Stimulated activated CD8-positive, alpha-beta memory T cell treated with anti-CD3 and anti-CD28 coated beads, Interleukin-4, amount 100 ng/mL, for 1 hour (primary cell): ENCODE measurements at places on chromosomes 2 and 18.

- no peak for DNase-seq
These were observed 48.3 kb downstream of the COL3A1 start for GRCh38 chr2:189022492-189022891.

- no peak for DNase-seq
These were observed 35.2 kb downstream of the AQP12A start for GRCh38 chr2:240726876-240727275.

DNA sequence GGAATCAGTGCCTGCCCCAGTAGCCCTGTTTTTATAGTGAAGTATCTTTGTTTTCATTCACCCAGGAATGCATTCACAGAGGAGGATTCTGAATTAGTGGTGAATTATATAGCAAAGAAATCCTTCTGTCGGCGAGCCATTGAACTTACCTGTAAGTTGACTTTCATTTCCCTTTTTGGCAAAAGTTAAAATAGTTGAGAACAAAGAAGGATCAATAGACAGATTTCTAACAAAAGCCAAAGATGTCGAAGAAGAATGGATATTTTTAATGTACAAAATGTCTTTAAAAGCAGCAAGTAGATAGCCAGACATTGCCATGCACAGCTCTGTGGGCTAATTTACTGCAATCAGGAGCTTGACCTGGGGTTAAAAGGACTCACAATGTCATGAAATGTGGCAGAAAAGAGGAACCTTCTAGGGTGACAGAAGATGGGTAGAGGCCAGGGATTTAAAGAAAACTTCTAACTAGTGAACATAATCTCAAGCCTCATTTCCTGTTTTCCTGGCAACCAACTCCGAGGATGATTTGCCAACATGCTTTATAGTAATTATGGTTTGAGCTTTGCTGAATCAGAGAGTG, 53.8 kb upstream of the TMEM87B start:
- no peak for DNase-seq

DNA sequence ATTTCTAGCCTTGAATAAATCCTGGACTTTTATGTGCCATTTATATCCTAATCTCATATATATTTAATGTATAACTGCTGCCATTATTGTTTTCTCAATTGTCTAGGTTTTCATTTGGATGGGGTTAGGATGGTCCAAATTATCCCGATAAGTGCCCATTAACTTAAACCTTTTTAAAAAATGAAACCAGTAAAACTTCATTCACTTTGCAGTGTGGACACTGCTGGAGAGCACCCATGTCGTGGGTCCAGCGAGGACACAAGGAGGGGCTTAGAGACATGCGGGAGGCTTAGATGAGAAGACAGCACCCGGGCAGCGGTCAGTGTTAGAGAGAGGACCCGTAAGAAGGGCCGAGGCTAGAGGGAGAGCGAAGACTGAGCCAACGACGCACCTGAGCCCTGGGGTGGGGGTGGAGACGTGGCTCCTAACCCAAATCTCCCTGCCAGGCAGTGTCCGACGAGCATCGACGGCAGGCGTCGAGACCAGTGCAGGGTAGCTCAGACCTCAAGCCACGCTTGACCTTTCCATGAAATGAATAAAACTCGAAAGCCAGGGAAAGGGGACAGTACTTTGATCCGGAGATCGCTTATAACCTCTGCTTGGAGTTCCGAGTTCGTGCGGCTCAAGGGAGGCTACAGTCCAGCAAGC, 9.0 kb upstream of the EN1 start:
- DNase-seq, result no peak

- DNase-seq, result no peak
These were observed 894.1 kb downstream of the SLC4A3 start for GRCh38 chr2:220521551-220521950.

- DNase-seq, result no peak
These were observed 24.1 kb downstream of the DCDC2C start for GRCh38 chr2:3727397-3728045.

DNA sequence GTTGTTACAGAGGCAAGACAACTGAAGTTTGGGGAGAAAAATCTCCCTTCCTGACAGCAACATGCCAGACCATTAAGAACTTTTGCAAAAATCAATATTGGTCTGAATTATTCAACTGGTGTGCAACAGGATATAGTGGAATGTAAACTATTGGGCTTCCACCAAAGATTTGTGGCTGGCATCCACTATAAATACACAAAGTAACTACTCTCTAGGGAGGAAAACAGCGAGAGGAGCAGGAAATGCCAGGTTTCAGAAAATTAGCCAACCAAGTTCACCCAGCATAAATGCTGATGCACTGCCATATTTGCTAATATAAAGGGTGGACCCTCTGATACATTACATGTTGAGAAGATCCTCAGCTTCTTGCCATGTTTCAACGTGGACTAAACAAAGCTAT, 267.6 kb upstream of the LYPD1 start:
- no peak for DNase-seq
